ENCODE measurements at places on chromosomes 6 and 20.

GRCh38 chr6:9428421-9429172 is 986.3 kb downstream of the TFAP2A start:
- DNase-seq, result no peak

- no peak for DNase-seq
These were observed 182.9 kb downstream of the ANKRD60 start for GRCh38 chr20:58045579-58045978.

- DNase-seq, result no peak
These were observed 159.6 kb downstream of the MTHFD1L start for GRCh38 chr6:151025076-151025475.

DNA sequence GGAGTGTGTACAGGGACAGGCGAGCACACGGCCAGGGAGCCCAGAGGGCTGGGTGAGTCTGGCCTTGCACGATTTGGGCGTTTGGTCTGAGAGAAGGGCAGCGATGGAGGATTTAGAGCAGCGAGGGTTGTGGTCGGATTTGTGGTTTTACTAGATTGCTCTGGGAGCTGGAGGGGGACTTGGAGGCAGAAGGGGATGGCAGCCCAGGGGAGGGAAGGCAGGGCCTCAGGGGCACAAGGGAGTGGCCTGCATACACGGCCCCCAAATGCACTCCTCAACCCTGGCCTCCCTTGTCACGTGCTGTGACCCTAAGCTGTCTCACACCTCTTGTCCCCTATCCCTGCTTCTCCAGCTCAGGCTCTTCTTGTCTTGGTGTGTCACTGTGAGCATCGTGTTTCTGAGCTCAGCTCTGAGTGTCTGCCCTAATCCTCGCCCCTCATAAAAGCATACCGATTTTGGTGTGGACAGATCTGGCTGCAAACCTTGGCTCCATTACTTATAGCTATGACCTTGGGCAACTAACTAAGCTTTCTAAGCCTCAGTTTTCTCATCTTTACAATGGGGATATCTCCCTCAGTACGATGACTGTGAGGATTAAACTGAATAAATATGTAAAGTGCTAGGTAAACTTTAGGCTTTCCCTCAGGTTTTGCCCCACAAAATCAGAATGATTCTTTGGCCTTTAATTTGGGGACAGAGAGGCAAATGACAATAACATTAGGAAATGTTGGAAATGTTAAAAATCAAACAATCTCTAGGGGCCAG is 120.1 kb upstream of the ARMC2 start:
- DNase-seq, result no peak

- no peak for DNase-seq
These were observed 195.9 kb upstream of the PROKR2 start for GRCh38 chr20:5512694-5513093.

GRCh38 chr6:44678252-44678935 is 290.9 kb downstream of the CDC5L start:
- no peak for DNase-seq

- no peak for DNase-seq
These were observed 517.9 kb upstream of the MARCKS start for GRCh38 chr6:113339209-113339608.

GRCh38 chr20:18533978-18534644 is 26.4 kb downstream of the SEC23B start:
- DNase-seq, result no peak

DNA sequence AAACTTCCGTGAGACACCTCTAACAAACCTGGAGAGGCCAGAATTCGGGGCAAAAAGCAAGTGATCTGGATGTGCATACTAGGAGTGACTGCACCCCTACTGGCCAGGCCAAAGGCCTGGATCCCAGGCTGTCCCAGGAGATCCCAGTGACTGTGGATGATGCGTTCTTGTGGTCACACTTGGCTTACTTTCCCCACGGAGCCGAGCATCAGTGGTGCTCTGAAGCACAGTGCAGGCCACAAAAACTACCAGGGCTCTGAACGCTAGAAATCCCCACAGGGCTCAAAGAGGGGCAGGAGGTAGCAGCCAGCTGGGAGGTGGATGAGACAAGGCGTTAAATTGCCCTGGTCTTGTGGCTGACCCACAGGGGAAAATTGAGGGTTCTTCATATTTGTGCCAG is 7.1 kb downstream of the TRIM26 start:
- no peak for DNase-seq

DNA sequence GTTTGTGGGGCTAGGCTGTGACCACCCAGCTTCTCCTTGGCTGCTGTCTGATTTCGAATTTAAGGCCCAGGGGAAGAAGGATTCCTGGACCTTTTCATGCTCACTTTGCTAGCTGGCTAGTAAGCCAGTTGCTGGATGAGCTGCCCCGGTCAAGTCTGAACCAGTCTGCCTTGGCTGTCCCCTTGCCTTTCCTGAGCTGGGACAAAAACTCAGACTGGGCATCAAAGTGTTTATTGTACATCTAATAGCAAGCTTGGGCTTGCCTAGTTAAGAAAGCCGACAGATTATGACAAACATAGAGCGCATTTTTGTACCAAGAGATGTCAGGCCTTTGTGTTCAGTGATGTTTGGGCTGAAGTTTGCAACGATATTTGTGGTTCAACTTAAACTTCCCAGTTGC is 750 bp upstream of the PAK5 start:
- no peak for DNase-seq

- no peak for DNase-seq
These were observed 132.2 kb upstream of the UST start for GRCh38 chr6:148614602-148615001.

DNA sequence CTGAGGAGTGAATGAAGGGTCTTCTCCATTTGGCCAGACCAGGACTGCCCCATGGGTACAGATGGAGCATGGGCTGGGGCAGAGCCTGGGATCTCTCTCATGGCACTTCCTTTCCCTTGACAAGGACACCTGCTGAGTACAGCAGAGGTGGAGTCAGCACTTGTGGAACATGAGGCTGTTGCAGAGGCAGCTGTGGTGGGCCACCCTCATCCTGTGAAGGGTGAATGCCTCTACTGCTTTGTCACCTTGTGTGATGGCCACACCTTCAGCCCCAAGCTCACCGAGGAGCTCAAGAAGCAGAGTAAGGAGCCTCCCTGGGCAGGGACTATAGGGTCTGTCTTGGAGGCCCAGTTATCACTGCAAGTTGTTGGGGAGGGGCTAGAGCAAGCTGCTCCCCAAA is 29.6 kb downstream of the GSS start:
- DNase-seq, result no peak

- DNase-seq, result no peak
These were observed 2.4 kb upstream of the BLCAP start for GRCh38 chr20:37529968-37530600.

GRCh38 chr20:54726687-54727300 is 251.4 kb downstream of the DOK5 start:
- DNase-seq, result peak; percentile 80

DNA sequence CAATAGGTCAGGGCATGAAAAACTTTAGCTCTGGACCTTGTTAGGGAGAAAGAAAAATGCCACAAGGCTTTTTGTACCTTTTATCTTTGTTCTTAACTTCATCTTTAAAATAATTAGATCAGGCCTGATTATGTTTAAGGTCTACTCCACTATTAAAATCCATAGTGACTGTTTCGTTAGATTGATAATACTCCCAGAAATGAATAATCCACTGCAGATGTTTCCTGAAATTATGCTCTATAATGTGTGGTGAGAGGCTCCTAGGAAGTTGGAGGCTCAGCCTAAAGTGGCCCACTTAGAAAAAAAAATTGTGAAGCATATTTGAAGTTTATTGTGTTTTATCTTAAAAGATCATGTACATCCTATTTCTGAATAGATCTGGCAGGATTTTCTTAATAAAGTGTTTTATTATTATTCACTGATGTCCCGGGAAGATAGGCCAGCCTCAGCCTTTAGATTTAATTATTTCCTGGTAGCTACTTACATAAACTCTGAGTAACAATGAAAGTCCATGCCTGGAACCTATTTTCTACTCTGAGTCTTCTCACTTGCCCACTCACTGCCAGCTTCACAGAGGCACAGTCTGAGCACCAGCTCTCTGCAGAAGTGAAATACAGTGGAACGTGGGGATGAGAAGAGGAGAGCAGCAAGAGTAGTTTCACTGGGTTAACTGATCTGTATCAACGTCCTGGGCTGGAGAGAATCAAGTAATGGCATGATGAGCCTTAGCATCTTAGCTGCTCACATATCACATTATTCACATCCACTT is 126.8 kb upstream of the TMEM170B start:
- no peak for DNase-seq

- no peak for DNase-seq
These were observed 293.9 kb downstream of the KIF16B start for GRCh38 chr20:16279320-16279719.

- no peak for DNase-seq
These were observed 72.7 kb downstream of the IGF2R start for GRCh38 chr6:160041608-160042007.

- peak; percentile 61 for DNase-seq
These were observed at the start of gene CALHM5 for GRCh38 chr6:116511424-116512110. CALHM5 (plus strand) TSS chr6:116511639; CDS start chr6:116511697, 58 bp downstream.

GRCh38 chr6:27630727-27631608 is 158.1 kb upstream of the ZNF184 start:
- DNase-seq, result no peak

DNA sequence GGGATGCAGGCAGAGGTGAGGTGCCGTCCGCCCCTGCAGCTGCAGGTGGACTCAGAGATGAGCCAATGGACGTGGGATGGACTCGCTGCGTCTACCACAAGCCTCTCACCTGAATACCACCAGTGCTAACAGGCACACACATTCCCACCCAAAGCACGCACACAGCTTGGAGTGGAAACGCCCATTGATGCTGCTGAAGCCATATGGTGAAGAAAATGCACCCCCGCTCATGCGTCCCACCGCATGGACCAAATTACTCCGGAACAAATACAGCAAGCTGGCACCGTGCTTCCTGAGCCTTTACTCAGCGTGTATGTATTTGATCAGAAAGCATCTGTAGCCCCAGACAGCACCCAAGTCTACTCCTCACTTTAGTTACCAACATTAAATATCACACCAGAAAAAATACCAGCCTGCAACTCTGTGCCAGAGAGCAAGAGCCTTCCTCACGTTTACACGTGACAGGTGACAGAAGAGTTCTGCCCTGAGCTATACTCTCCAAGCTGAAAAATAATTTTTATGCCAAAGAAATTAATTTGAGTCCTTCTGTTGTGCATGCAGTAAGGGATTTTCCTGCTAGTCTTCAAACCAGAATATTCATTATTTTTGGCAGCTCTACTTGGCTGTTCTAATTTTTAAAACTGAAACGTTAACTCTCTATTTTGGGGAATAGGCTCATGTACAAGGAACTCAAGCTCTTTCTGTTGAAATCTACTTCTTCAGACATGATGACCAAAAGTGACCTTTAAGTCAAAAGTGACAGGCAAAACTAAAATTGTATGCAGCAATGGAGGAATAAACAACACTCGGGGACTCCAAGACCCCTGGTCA is 58.2 kb upstream of the SYNDIG1 start:
- no peak for DNase-seq

- DNase-seq, result peak; percentile 55
These were observed 314.0 kb upstream of the RSPO3 start for GRCh38 chr6:126804332-126805064.

DNA sequence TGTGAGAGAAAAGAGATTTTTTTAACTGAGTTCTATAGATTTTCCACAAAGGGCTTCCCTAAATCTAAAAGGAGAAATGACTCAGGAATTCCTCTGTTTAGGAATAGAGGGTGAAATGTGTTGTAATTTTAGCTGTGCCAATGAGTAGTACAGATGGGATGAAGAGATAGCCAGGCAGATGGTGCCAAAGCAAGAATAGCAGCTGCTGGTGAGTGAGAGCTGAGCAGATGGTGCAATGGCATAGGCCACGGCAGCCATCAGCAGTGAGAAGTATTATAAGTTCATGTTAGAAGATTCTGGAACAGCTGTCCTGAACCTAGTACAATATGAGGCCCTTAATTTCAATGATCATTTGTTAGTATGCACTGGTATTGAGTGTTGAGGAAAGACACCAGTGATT is 40.2 kb upstream of the CRISP1 start:
- DNase-seq, result no peak

DNA sequence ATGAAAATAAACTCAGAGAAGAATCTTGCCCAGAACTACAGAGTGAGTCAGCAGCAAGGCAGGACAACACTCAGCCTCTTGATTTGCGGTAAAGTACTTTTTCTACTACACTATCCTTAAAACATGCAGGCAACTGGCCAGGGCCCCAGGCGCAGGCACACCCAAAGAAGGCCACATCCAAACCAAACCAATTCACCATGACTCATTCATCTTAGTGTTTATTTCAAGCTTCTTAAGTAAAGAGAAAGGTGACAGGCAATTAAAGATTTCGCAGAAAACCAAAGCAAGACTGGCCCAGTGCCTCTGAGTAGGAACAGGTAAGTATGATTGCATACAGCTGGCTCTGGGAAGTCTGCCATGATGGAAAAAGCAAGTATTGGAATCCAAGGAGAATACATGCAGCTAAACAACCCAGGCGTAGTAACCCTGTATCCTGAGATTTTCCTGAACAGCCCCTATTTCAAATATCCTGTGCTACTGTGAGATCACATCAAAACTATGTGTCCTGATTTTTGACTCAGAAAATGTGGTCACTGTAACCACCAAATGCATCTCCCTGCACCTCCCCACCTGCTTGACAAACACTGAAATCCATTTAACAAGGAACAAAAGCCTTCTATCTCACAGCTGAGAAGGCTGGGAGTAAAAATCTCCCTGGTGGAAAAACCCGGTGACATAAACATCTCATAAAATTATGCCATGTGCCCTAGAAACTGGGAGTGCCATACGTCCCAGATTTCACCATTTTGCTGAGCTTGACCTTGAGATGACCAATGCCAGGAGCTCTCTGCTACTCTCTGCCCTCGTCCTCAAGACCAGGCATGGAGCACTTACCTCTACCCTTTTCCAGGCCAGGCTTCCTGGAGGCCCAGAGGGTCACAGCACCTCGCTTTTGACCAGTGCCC is 12.4 kb downstream of the WFDC3 start:
- DNase-seq, result no peak

- DNase-seq, result no peak
These were observed 91.1 kb downstream of the ASXL1 start for GRCh38 chr20:32449057-32449889.

DNA sequence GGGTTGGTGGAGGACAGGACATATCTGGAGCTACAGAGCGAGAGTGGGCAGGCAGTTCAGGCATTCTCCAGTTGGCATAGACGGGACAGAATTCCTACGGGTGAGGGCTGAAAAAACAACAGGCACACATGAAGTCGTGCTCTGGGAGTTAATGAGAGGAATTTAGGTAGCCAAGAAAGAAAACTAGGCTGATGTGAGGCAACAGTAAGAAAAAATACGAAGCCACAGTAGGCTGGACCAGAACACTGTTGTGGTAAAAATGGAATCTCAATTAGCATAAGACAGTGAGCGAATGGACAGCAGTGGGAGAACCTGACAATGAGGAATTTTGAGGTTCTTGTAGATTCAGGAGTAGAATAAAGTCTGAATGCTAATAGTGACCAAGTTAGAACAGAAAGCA is 488.1 kb upstream of the AGPAT4 start:
- no peak for DNase-seq

- no peak for DNase-seq
These were observed 30.5 kb downstream of the CNR1 start for GRCh38 chr6:88135578-88136114.

- DNase-seq, result no peak
These were observed 272.5 kb downstream of the CLIC5 start for GRCh38 chr6:45743028-45743615.

Data from MM.1S (cell line).